ENCODE measurements at places on chromosomes 16 and 17.

DNA sequence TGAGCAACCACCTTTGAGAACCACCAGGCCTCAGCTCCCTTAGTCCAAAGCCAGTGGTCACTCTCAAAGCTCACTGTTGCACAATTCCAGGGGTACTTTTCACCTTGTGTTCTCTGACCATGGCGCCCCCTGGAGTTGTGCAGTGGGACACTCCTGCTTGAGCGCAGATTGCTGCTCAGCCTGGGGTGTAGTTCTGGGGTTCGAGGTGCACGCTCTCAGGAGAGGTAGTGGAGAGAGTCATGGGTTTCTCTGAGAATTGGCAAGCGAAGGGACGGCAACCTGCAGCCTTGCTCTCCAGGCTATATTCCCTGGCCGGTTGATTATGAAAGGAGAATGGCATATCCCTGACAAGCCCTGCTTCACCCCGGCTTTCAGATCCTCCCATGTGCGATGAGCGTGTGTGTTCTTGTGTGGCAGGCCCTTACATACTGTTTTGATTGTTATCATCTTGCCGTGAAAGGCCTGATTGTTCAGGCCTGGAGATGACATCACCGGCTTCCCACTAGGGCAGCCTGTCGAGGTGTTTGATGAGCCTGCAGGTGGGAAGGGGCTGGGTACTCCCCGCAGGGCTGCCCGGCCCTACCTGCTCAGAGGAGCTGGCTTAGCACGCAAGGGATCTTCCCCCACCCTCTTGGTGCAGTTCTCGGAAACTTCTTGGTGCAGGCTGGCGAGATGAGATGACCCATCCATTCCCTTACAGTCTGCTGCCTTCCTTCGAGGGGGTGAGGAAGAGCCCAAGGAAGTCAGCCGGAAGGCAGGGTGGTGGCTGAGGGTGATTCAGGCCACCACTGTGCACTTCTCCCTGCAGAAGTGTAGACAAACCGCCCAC, 431.2 kb downstream of the SLC39A11 start:
- DNase-seq = no peak

- no peak for DNase-seq
Measured at GRCh38 chr17:53166731-53167130, 656.0 kb upstream of the KIF2B start.

- peak; percentile 22 for DNase-seq
Measured at GRCh38 chr16:52707676-52708337, 160.9 kb upstream of the TOX3 start.

DNA sequence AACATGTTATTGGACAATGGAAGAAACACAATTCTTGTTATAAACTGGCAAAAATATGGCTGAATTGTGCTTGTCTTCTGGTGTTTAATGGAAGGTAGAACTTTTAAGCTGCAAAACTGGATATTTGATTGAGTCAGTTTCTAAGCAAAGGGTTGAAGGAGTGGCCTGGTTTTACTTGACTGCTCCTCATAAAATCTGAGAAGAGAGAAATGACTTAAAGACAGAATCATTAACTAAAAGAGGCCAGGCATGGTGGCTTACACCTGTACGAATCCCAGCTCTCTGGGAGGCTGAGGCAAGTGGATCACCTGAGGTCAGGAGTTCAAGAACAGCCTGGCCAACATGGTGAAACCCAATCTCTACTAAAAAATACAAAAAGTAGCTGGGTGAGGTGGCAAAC, 770.7 kb downstream of the CDH11 start:
- no peak for DNase-seq

- DNase-seq = no peak
Measured at GRCh38 chr16:64445245-64445644, 676.6 kb downstream of the CDH11 start.

- no peak for DNase-seq
Measured at GRCh38 chr17:28413804-28414203, 7.8 kb upstream of the SLC46A1 start.

DNA sequence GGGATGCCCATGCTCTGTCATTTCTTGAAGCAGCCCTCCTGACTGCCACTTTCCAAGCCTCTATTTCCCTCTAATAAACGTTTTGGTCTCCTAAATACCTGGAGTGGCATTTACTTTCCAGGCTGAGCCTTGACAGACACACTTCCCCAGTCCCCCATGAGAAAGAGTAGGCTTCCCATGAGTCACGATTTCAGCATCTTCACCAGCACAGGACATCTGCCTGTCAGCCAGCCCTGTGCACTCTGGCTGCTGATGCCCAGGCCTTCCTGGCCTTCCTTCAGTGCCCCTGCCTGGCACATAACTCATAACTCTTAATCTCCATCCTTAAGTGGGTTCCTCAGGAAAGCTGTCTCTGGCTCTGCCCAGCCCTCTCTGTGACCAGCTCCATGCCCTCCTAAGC, 30.8 kb upstream of the GAS7 start:
- DNase-seq = no peak

DNA sequence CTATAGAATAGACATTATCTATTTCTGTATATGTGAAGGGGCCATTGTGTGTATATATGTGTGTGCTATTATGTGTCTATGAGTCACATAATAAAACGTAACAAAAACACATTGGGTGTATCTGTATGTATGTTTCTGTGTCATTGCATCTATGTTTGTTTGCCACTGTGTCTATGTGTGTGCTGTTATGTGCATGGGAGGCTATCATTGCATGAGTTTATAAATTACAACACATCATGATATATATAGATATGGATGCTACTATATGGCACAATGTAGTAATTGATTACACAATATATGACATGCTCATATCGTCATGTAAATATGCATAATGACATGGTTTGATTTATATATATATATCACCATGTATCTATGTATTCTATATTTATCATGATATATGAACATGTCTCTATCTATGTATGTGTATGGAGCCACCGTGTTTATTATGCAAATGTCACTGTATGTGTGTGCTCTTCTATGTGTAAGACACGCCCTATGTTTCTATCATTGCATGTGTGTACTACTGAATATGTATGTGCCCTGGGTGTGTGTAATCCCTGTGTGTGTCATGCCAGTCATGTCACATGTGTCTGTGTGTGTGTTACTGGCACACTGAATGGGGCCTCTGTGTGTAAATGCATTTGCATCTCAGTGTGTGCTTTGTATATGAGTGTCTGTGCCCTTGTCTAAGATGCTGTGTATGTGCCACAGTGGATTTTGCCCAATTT, 1.4 kb upstream of the TSPOAP1 start:
- no peak for DNase-seq

DNA sequence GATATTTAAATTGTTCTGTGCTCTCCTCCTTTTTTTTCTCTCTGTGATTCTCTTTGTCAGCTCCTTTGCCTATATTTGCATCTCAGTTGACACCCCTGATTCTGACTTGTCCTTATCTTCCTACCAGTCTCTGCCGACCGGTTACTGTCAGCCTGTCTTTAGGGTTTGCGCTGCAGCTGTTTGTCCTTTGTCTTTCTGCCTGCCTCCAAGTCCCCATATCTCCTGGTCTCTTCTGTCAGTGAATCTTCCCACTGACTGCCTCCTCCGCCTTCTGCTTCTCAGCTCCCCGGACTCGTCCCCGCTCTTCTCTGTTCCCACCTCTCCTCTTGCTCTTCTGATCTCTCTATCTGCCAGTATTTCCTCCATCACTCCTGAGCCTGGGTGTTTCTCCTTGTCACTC, 5.2 kb downstream of the TLCD2 start:
- no peak for DNase-seq

DNA sequence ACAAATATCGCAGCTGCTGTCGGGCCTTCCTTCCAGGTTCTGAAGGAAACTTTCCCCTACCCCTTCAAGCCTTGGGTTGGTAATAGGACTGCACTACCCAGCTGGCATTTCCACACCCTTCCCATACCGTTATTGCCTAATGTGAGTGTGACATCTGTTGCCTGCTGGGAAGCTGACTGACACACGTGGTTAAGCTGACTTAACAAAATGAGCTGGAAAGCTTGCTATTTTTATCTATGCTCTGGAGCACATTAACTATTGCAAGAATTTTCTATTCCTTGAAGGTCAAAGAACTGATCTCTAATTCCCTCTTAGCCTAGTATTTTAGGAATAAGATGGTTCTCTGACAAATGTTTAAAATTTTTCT, 79.5 kb downstream of the PMP22 start:
- no peak for DNase-seq

- DNase-seq = no peak
Measured at GRCh38 chr16:1320658-1321240, 11.3 kb downstream of the UBE2I start.

- DNase-seq = no peak
Measured at GRCh38 chr16:80060470-80060869, 459.9 kb upstream of the MAF start.

GRCh38 chr16:67902831-67903230, 9.8 kb downstream of the PSKH1 start:
- no peak for DNase-seq

Measured in NCI-H1694 (cell line).